ENCODE measurements at places on chromosomes 2 and 18.

GRCh38 chr2:232235716-232236115 lies 142.8 kb upstream of the ALPP start:
- DNase-seq: peak; percentile 18

DNA sequence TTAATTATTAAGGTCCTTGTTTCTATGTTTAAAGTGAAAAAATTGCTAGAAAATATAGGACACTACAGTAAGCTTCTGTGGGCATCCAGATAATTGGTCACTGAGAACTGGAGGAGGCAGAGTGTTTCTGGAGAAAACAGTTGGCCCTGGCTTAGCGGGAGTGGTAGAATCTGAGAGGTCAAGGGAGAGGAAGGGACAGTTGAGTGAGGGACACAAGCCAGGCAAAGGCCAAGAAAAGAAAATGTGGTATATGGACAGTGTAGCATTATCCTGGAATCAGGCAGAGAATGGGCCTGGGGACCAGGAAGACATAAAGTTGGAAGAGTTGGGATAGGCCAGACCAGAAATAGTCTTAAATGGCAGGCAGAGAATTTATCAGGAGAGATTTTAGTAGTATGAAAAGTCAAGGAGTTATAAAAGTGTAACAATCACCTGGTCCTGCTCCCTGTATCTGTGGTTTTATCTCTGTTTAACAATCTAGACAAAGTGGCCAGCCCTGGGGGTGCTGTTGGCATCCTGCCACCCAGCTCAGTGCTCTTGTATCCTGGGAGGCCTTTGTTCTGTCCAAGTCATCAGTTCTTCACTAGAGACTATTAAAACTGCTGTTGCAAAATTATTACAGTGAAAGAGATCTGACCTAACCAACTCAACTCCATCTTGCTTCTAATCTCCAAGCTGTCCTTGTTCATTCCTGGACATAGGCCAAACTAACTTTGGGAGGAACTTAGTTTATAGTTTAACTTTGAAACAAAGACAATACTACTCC lies 15.4 kb upstream of the MSGN1 start:
- DNase-seq: no peak

DNA sequence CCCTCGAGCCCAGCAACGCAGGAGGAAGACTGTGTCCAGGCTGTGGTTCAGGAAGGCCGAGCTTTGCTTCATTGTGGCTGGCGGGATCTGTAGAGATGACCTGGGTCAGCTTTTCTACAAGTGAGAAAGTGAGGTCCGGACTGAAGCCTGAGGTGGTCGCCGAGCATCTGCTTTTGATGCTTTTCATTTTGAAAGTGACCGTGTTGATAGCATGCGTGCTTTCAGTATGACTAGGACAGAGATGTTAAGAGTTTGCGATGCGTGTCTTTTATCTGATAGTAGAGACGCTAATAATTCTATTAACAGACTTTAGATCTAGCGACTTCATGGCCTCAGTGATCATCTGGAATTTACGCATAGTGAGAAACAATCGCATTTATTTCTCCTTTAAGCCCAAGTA lies 28.1 kb downstream of the CTDP1 start:
- DNase-seq: no peak

DNA sequence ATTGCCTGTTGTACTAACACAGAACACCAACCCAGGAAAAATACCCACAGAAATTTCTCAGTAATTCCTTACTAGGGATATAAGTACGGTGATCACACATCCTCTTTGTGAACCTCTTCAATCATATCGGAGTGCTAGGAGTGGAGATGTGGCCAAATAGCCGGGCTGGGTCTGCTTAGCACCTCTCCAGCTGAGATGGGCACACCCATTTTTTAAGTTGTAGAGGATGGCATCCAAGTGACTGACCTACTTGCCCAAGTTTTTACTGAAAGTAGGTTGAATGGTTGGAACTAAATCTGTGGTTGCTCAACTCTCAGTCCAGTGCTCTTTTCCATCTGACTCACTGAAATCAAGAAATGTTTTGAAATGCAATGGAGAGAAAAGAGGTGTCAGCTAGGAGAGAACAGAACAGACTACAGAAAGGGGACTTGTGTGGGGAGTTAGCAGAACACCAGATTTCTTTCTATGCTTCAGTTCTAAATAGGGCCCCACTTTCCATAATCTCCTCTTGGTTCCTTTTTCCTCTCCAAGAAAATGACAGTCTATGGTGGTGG lies 68.7 kb upstream of the FSHR start:
- DNase-seq: no peak

- no peak for DNase-seq
Measured at GRCh38 chr2:43405829-43406228, 179.4 kb upstream of the ZFP36L2 start.

DNA sequence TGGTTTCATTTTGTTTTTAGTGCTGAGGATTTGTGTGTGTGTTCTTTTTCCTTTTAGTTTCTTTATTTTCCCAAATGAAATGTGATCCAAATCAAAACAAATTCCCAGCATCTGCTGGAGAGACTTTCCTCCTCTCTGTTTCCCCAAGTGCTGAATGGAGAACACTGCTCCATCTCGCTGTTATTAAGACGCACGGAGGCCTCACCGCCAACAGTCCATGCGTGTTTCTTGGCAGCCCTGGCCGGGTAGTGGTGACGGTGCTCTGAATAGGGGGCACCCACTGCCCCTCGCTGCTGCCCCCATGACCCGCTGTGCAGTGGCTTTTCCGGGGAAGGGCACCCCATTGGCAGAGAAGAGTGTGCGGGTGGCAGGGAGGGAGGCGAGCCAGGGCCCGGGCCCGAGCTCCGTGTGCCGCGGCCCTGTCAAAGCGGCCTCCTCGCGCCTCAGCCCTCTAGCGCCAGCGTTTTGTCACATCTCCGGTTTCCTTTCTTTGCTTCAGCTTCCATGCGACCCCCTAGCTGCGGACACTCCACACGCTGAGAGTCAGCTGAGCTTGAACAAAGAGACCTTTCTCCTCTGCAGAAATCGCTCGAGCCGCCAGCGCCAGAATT lies 473.7 kb upstream of the SALL3 start:
- DNase-seq: no peak

DNA sequence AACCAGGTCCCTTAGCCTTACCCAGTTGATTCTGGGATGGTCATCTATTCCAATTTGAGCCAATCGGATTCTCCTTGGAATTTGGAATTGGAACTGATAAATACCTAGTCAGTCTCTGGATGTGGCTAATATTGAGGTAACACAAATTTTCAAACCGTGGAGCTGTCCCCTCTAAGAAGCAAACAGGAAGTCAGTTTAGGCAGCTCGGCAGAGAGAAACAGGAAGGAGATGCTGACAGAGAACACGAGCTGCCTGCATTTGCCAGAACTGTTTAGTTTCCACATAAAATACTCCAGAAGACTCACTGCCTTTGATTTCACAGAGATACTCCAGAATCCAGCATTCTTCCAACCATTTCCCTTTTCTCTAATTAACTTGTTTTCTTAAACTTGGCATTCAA lies 1024.9 kb downstream of the BCL11A start:
- DNase-seq: no peak

- DNase-seq: no peak
Measured at GRCh38 chr2:72682061-72682460, 143.8 kb downstream of the EXOC6B start.

DNA sequence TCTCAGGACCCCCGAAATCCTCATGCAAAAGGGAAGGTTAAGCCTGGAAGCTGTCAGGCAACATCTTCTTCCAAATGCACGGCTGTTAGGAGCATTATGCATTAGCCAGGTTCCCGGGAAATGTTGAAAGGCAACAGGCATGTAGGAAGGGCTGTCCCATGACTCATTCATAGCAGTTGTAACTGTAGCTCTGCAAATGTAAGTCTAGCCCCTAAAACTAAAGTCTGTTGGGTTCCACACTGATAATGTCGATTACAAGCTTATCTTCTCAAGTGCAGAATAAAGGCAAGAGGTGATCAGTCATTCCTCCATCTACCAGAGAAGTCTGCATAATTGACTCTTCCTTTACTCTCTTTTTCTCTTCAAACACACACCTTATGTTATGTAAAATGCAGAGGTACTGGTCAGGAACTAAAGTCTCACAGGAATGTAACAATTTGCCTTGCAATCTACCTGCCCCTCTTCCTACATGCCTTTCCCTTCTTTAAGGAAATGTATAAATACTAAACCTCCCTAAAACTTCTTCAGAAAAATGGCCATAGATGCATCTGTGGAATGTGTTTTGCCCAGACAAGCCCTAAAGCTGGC lies 99.8 kb downstream of the AKAIN1 start:
- DNase-seq: no peak

- no peak for DNase-seq
Measured at GRCh38 chr2:142270291-142270690, 139.5 kb upstream of the LRP1B start.

DNA sequence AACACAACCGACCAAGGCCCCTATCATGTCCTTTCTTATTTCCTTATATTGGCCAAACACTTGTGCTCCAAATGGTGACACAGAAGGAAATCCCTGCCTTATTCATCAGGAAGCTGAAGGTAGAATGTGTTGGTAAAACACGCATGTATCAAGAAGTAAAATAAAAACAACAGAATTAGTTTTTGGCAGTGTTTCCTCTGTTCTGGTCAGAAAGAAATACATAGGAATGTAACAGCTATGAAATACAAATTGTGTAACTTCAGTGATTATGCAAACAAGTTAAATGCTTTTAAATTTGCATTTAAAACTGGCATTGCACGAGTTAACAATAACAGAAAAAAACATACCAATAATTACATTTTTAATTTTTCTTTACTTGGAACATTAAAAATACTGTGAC lies 19.3 kb downstream of the ST6GAL2 start:
- DNase-seq: no peak

- no peak for DNase-seq
Measured at GRCh38 chr2:5695654-5696403, 3.6 kb downstream of the SOX11 start.

DNA sequence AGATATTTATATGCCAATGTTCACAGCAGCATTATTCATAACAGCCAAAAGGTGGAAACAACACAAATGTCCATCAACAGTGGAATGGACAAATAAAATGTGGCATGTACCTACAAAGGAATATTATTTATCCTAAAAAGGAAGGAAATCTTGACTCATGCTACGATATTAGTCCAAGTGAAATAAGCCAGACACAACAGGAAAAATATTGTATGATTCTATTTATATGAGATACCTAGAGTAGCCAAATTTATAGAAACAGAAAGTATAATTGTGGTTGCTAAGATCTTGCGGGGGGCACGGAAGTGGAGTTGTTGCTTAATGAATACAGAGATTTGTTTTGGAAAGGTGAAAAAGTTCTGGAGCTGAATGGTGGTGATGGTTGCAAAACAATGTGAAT lies 33.0 kb upstream of the CCDC150 start:
- no peak for DNase-seq

- no peak for DNase-seq
Measured at GRCh38 chr2:8315531-8316165, 366.2 kb upstream of the ID2 start.

GRCh38 chr2:131646669-131647297 lies 119.1 kb downstream of the CCDC74A start:
- no peak for DNase-seq

- no peak for DNase-seq
Measured at GRCh38 chr2:241349941-241350340, 6.1 kb upstream of the FARP2 start.

- no peak for DNase-seq
Measured at GRCh38 chr2:111673526-111673925, 210.5 kb downstream of the ANAPC1 start.

Measured in NCI-H446 treated with DMSO at 0.1 percent for 48 hours (cell line).